Mammary epithelial cell (primary cell): ENCODE measurements at places on chromosomes 7 and 10. TPM values are rescaled to one million over a fixed set of nuclear protein-coding genes. Genes with fewer than 3 reads are reported as not detected.
A peak's percentile ranks its signal among the peaks of the same experiment; 100 is the strongest.

- DNase-seq, result no peak
Observed at GRCh38 chr7:7228967-7229366, 46.6 kb downstream of the C1GALT1 start.

DNA sequence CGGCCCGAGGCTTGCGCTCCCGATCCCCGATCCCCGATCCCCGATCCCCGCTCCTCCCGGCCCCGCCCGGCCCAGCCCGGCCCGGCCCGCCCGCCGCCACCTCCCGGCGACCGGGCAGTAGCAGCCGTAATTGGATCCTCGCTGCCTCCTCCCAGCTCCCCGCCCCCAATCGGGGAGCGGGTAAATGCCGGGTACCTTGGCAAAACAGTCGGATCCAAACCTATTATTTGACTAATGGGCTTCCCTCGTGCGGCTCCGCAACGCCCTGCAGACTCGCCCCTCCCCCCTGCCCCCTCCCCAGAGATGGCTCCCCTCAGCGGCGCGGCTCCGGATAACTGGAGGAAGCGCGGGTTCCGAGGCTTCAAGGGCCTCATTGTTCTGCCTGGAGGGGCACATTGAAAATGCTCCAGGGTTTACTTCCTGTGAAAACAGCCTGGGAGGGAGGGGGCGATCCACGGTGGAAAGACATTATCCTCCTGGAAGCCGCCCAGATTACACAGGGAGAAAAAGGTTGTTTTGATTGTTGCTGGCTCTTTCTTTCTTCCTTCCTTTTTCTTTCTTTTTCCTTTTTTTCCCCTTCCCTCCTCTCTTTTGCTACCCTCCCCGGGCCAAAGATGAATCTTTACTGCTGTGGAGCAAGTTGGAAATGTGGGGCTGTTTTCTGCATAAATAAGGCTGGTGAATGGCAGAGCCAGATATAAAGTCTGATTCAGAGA lies 94.7 kb upstream of the ZMIZ1 start:
- DNase-seq, result no peak

- no peak for DNase-seq
Observed at GRCh38 chr7:124752310-124752709, 13.3 kb downstream of the GPR37 start.

DNA sequence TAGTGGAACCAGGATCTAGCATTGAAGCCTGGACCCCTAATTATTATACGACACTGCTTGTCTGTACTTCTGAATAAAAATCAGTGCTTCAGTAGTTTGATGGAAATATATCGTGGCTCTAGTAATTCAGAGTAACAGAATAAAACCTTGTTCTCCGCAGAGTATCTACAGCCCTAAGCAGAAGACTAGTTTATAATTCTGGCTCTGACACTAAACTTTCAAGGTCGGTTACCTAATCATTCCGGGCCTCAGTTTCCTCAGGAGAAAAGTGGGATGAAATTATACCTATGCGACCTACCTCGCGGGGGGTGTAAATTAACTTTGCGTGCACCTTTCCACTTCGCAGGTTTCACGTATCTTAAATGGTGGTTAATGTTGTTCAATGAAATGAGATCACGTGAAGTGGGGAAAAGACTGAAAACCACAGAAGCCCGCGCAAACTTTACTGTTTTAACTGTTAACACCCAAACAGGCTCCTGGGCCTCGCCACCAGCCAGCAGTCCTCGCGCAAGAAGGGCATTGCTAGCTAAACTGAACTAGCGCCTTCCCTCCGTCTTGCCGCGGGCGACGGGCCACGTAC lies 615 bp downstream of the THAP5 start:
- no peak for DNase-seq

DNA sequence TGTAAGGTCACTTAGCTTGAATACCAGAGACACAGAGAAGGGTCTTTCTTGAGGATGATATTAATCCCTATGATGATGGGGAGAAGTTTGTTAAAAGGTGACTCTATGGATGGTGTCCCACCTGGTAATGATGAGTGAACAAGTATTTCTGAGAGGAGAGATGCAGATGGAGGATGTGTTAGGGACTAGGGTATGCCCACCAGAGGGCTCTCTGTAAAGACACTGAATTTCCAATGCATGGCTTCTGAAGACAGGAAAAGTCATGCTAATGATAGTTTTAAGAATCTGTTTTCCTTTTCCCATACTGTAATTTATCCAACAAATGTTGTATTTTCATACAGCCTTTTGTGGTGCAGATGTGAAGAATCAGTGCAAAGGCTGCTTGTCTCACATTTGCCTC lies 1250.9 kb upstream of the CELF2 start:
- no peak for DNase-seq

DNA sequence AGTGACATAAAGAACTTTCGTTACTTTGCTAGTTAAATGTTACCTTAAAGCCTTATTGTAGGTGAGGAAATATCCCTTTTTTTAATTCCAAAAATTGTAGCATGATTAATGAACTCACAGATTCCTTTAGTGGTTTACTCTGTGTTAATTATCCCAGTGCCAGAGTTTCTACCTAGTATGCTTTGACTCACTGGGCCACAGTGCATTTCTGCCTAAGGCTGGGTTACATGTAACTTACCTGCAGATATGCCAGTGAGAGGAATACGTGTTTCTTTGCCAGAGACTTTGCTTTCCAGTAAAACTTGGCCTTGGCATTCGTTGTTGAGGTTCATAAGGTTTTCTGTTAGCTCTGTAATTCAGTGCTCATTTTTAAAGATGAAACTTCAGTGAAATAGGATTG lies 380.8 kb upstream of the LRGUK start:
- DNase-seq, result peak; percentile 75

DNA sequence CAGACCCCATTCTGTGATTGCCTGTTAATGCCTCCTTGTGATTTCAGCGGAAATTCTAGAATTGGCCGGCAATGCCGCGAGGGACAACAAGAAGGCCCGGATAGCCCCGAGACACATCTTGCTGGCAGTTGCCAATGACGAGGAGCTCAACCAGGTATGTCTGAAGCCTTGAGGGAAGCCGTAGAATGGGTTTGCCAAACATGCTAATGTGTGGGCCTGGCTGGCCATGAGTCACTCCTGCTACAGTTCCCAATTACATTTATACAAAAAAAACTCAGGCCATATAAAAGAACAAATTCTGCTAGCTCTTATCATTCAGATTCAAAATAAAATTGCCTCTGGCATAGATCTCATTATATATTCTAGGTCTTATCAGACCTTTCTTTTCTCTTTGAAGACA lies 37.4 kb downstream of the MACROH2A2 start:
- peak; percentile 33 for DNase-seq

- DNase-seq, result peak; percentile 83
Observed at GRCh38 chr10:28984431-28984830, 304.4 kb upstream of the LYZL1 start.

DNA sequence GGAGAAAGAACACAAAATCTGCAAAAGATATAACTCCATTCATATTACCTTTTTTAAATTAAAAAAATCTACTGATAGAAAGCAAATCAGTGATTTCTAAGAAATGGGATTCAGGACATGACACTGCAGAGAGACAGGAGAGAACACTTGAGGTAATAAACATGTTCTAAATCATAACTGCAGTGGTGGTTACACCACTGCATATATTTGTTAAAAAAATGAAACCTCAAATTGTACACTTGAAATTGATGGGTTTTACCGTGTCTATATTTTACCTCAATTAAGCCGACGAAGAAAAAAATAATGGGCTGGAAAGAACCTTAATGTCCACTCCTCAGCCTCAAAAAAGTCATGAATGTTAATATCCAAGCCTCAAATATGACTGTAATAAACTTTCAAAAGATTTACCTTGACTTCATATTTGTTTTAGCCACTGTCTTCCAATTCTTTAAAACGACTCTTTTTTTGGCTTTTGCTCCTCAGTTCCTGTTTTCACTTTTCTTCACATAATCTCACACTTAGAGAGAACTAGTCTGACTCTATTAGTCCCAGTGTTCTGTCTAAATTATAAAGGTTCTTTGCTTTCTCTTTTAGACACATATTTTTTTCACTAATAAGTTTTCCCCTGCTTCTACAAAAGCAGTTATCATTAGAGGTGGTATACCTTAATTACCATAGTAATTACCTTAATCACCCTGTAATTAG lies 502.4 kb downstream of the GRM8 start:
- DNase-seq, result no peak

DNA sequence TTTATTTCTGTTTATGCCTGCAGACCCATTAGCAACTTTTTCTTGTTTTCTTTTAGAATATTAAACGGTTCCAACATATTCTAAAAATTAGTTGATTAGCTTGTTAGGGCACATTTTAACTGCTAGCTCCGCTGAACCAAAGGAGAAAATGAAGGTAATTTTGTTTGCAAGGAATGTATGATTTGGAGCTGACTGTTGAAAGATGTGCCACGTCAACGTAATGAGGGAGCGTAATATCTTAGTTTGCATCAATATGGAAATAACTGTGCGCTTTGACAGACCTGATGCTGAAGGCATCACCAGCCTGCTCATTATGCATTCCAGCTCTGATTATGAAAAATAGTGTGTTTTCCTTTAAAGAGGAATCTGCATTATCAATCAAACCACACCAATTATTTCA lies 102.0 kb upstream of the CTBP2 start:
- DNase-seq, result no peak

DNA sequence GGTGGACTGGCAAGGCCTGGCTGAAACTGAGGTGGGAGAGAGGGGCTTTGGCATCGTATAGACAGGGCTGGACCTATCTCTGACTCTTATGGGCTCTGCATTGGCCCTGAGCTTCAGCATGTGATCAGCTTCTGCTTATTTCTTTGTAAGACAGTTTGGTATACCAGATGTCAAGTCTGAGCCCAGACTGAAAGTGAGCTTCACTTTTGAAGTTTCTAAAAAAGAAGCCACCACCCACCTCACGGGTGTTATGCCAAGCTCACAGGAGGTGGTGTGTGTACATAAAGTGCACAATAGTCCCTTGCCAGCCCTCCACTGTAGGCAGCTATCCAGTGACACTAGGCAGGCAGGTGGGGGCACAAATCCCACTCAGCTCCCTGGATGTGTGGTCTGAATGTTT lies 68.7 kb upstream of the SEPHS1 start:
- no peak for DNase-seq

The ANKRD30A gene
- not detected for total RNA-seq

The NUP42 gene
- 26.6 and 29.0 TPM in 2 replicates for total RNA-seq

The SYT15B gene
- not detected for total RNA-seq
